ENCODE measurements at places on chromosomes 1 and 21.

DNA sequence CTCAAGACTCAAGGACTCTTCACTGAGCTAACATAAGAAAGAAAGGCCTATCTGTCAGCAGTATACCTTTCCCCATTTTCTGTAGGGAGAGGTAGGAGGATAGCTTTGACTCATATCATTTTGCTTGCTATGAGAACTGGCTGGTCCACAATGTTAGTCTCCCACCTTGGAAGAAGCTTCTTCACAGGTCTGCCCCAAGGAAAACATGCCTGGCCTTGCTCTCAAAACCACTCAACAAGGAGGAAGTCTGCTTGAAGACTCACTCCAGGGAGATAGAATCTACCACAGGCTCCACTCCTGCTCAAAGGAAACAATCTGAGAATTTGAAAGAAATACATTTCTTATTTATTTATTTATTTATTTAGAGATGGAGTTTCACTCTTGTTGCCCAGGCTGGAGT, 29.5 kb upstream of the LAMC1 start:
- DNase-seq: no peak

- no peak for DNase-seq
Observed at GRCh38 chr1:213931836-213932235, 55.9 kb upstream of the PROX1 start.

DNA sequence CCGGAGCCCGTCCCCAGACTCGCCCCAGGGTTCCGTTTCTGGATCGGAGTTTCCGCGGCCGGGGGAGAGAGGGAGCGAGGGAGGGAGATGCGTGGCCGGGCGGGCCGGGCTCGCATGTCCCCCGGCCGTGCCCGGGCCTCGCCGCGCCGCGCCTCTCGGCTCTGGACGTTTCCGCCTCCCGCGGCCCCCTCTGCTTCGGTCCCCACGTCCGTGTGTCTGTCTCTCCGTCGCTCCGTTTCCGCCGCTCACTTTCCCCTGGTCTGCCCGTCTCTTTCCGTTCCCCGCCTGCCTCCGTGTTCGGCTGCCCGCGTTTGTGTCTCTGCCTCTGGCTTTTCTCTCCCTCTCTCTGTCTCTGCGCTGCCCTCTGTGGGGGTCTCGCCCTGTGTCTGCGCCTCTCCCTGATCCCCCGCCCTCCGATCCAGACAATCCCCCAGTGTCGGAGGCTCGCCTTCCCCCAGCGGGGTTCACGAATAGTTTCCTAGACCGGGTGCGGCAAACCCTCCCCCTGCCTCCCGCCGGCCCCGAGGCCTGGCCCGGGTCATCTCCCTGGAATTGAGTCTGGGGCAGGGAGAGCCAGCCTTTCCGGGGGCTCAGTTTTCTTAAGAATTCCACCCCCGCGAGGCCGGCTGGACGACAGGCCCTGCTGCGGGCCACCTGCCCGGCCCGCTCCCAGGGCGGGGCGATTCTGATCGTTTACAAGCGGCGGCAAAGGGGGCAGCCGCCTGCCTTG, 735 bp downstream of the NBL1 start:
- no peak for DNase-seq

GRCh38 chr1:200435200-200435780, 25.5 kb upstream of the ZNF281 start:
- DNase-seq: no peak

- DNase-seq: no peak
Observed at GRCh38 chr1:4172644-4173599, 272.9 kb upstream of the C1orf174 start.

GRCh38 chr21:44424608-44425306, 30.6 kb upstream of the LRRC3 start:
- no peak for DNase-seq

GRCh38 chr21:26851109-26851944, 6.1 kb upstream of the ADAMTS1 start:
- no peak for DNase-seq

DNA sequence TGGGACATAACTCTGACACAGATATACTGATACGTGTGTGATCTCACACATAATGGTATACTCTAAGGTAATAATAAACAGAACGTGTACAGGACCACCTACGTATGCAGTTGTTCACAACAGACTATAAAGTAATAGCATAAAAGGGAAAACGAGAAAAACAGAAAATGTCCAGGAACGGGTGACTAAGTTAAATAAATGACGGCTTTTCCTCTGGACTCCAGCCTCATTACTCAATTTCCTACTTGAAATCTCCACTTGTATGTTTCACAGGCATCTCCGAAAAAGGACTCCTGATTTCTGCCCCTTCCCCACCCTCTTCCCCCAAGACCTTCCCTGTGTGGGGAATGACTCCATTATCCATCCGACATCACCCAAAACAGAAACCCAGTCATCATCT, 95.1 kb downstream of the JAK1 start:
- no peak for DNase-seq

- no peak for DNase-seq
Observed at GRCh38 chr1:12040457-12041051, 21.3 kb downstream of the MIIP start.

GRCh38 chr1:94527447-94528031, 14.0 kb downstream of the F3 start:
- no peak for DNase-seq

- DNase-seq: no peak
Observed at GRCh38 chr1:77543822-77544448, 138.5 kb downstream of the ZZZ3 start.

DNA sequence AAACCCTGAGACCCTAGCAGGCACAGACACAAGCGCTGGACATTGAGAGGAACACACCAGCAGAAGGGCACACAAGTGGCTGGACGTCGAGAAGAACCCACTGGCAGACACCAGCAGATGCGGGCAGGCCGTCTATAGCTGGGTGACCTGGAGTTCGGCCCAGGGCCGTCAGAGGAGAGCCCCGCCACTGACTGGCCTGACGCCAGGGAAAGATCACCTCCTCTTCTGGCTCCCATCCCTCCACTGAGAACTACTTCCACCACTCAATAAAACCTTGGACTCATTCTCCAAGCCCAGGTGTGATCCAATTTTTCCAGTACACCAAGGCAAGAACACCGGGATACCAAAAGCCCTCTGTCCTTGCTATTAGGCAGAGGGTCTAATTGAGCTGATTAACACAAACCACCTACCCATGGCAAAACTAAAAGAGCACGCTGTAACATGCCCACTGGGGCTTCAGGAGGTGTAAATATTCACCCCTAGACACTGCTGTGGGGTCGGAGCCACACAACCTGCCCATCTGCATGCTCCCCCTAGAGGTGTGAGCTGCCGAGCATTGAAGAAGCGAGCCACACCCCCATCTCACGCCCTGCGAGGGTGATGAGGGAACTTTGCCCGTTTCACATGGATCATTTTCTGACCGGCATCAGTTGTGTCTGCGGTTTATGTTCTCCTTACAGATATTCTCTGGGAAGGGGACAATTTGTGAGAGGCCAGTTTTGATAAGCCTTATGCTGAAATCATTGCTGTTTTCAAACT, 104.8 kb downstream of the HLX start:
- DNase-seq: no peak

GRCh38 chr1:186925881-186926669, 97.3 kb downstream of the PLA2G4A start:
- DNase-seq: no peak

GRCh38 chr1:66729119-66729518, 23.1 kb upstream of the DYNLT5 start:
- no peak for DNase-seq

GRCh38 chr1:22402356-22403053, 49.1 kb upstream of the ZBTB40 start:
- no peak for DNase-seq

GRCh38 chr1:195714248-195714647, 894.0 kb downstream of the KCNT2 start:
- no peak for DNase-seq

- DNase-seq: no peak
Observed at GRCh38 chr1:30868833-30869435, 39.6 kb downstream of the SDC3 start.

DNA sequence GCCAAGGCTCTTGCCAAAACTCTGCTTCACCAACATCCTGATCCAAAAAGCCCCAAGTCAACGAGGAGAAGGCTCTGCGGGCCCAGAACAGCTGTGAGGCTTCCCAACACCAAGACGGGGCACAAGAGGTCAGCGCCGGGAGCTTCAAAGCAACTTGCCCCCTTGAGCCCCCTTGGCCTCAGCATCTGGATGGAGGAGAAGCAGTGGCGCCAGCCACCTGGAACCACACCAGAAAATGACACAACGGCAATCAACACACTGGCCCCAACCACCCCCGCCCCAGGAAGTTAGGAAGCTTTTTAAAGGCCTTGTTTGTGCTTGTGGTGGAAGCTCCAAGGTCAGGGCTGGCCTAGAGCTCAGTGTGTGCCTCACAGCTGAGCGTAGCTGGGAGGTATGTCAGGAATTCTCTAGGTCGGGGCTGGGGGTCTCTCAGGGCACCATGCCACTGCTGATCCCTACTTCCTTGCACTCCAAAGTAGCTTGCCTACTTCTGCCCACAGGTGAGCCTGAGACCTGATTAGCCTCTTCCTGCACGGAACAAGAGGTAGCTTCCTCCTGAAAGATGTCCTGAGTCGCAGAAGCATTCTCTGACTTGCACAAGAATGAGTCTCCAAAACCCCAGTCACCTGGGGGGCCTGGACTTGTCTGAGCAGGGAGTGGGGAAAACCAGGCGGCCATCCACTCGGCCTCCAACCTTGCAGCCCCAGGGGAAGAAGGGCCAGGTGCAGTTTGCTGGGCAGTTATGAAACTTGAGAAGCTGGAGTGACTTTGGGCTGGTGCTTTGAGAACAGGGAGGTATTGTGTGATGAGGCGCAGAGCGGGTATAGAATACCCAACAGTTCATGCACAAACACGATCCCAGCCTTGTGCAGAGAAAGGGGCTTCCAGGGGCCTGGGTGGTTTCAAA, 9.7 kb upstream of the SRP9 start:
- DNase-seq: no peak

- no peak for DNase-seq
Observed at GRCh38 chr1:76330991-76331603, 256.6 kb downstream of the ST6GALNAC3 start.

DNA sequence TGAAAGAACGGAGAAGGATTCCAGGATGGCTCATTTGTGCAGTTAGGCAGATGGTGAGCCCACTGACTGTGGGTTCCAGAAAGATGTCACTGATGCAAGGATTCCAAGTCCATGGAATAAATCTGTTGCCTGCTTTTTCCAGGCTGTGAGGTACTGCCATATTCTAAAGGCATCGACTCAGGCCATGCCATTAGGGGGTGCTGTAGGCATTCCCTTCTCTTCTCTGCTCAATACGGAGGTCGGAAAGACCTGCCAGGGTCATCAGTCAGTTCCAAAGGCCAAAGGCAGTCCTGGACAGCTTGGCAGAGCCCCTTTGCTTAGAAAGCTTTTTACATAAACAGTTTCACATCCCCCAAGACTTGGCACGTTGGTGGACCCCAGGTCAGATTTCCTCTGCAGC, 31.7 kb upstream of the TMEM125 start:
- DNase-seq: no peak

DNA sequence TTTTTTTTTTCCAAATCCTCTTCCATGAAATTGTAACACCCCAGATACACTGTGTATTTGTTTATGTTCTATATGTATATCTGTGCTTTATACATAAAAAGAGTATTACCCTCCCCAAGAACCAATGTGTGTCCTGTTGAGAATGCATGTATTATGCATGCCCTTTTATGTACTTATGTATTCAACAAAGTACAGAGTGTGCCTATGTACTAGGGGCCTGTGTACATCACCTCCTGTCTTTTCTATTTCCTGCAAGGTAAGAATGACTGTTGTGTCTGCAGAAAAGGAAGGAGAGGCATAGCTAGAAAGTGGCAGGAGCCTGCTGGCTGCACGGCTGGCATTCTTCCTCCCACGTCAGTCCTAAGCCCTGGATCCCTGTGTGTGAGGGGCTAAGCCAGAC, 7.0 kb downstream of the TMEM61 start:
- no peak for DNase-seq

GRCh38 chr1:151061704-151062103, 1.5 kb downstream of the MLLT11 start:
- DNase-seq: no peak

- DNase-seq: no peak
Observed at GRCh38 chr21:36835383-36835795, 131.1 kb downstream of the HLCS start.

DNA sequence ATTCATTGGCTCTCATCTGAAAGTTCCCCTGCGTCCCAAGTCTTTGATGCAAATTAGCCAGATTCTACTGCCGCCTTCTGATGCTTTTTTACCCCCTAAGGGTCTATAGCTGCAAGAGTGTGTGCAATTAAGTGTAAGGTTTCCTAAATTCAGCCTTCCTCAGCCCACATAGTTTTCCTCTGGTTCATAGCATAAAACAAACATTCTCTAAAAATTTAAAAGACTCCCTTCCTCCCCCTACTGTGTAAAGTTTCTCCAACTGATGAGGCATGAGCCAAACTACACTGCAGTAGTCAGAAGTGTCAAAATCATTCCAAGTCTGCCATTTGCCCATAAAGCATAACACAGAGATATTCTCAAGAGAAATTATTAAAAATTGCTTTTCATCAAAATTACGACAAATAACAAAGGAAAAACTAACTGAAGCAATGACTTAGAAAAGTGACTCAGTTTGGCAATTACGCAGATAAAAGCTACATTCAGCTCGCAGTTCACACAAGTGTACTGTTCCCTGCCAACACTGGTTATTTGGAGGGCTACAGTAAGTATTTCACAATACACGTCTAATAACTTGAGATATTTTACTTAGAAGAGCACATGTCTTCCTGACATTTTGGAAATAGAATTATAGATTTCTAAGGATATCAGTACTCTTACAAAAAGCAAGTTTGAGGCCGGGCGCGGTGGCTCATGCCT, 15.4 kb downstream of the KCNH1 start:
- no peak for DNase-seq

DNA sequence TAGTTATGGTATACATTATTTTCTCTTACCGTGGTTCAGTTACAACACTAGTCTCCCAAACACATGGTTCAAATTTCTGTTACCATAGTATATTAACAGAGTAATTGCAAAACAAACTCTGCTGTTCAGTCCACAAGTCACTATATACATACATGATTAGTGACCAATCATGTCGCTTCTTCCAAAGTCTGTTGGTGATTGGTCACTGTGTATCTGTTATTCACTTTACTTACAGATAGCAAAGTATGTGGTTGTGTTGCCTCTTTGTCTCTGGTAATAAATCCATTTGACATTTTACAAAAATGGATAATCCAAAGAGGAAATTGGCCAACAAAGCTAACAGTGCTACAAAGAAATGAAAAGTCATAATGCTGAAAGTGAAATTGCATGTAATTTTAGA, 107.2 kb downstream of the RABGAP1L start:
- no peak for DNase-seq
